ENCODE measurements at places on chromosomes 4 and X.
A peak's percentile ranks its signal among the peaks of the same experiment; 100 is the strongest.

DNA sequence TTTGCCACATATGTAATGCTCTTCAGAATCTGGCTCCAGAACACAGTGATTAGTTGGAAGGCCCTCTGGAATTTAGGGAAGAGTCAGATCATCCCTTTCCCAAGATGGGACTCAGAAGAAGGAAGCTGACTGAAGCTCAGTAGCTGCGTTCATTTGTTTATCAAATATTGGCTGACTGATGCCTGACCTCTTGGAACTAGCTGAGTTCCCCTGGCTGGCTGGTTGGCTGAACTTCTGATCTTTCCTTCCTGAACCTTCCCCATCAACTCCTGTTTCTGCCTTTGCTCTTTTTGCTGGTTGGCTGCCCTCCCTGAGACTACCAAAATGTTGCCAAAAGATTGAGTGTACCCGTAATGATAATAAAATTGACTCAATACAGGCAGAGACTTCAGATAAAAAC is 866.5 kb upstream of the INTU start:
- no peaks in the 10 kb centered on the region for H3K27me3 ChIP-seq
- DNase-seq: peak; percentile 75
- H3K36me3 ChIP-seq: no peaks in the 10 kb centered on the region
- H3K4me1 ChIP-seq: no peaks in the 10 kb centered on the region
- no peak overlapping the region for H3K27ac ChIP-seq
- no peak overlapping the region for H3K4me3 ChIP-seq

DNA sequence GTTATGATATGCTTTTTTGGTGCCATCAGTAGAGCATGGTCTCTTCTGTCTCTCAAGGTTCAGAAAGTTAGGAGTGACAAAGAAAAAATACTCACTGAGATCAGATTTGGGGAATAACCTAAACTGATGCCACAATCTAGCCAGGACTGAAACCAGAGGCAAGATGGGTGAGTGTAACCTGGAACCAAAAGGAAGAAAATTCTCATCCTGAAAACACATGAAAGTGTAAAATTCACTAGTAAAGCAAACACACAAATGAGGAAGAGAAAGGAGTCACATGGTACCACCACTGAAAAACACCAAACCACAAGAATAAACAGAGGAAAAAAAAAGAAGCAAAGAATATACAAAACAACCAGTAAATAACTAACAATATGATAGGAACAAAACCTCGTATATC is 96.4 kb downstream of the ANXA10 start:
- no peak overlapping the region for H3K4me3 ChIP-seq
- H3K27ac ChIP-seq: no peak overlapping the region
- peaks cover 4% of the 10 kb centered on the region for H3K4me1 ChIP-seq
- no peaks in the 10 kb centered on the region for H3K36me3 ChIP-seq
- DNase-seq: no peak

GRCh38 chrX:103817502-103817901 is 14.6 kb downstream of the RAB9B start:
- H3K36me3 ChIP-seq: no peaks in the 10 kb centered on the region
- no peak overlapping the region for H3K4me3 ChIP-seq
- no peaks in the 10 kb centered on the region for H3K4me1 ChIP-seq
- no peak for DNase-seq
- no peak overlapping the region for H3K27ac ChIP-seq

DNA sequence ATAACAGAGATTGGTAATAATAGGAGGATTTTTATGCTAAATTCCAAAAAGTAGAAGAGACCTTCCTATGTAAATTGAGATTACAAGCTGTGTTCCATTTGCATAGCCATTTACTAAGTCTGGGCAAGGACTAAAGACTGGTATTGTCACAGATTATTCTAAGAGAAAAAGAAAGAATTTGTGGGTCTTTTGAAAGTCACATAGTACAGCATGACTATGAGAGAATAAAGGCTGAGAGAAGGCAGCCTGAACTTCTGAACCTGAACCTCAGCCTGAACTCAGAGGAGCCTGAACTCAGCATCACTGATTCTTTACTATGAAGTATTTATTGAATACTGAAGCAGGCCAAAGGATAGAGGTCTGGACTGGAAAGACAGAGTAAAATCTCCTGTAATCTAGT is 297.5 kb downstream of the STPG2 start:
- no peak overlapping the region for H3K4me3 ChIP-seq
- no peaks in the 10 kb centered on the region for H3K27me3 ChIP-seq
- no peak for DNase-seq
- no peak overlapping the region for H3K27ac ChIP-seq

- no peaks in the 10 kb centered on the region for H3K36me3 ChIP-seq
- no peak overlapping the region for H3K4me3 ChIP-seq
- no peaks in the 10 kb centered on the region for H3K4me1 ChIP-seq
- no peak overlapping the region for H3K27ac ChIP-seq
Measured at GRCh38 chrX:139170526-139171173, 359.9 kb upstream of the F9 start.

DNA sequence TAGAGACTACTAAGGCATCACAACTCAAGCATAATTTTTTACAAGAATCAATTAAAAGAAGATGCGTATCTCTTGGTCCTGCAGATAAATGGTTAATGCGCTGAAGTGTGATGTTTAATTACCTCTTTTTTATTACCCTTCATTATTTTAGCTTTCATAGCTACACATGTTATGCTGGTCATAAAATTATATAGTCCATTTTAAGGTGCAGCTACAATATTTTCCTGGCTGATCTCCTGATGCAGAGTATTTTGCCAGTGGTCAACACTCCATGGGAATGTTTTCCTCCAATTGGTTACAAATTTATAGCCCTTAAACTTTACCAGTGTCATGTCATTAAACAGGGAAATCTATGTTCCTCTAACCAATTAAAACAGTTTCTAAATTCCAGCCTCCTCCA is 1617.2 kb downstream of the PCDH7 start:
- no peak for DNase-seq
- H3K4me1 ChIP-seq: no peaks in the 10 kb centered on the region
- H3K36me3 ChIP-seq: no peaks in the 10 kb centered on the region
- H3K27ac ChIP-seq: no peak overlapping the region

DNA sequence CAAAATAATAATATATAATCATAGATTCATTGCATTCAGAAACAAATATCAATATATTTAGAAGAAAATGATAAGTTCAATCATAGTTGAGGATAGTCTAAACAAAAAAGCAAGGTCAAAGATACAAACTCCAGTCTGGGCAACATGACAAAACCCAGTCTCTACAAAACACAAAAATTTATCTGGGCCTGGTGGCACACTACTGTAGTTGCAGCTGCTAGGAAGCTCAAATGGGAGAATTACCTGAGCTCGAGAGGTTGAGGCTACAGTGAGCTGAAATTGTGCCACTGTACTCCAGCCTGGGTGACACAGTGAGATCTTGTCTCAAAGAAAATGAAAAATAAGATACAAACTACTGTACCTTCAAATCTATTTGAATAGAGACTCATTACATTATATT is 52.7 kb upstream of the ANXA10 start:
- H3K27ac ChIP-seq: no peak overlapping the region
- no peak for DNase-seq
- no peaks in the 10 kb centered on the region for H3K4me1 ChIP-seq
- no peaks in the 10 kb centered on the region for H3K27me3 ChIP-seq

DNA sequence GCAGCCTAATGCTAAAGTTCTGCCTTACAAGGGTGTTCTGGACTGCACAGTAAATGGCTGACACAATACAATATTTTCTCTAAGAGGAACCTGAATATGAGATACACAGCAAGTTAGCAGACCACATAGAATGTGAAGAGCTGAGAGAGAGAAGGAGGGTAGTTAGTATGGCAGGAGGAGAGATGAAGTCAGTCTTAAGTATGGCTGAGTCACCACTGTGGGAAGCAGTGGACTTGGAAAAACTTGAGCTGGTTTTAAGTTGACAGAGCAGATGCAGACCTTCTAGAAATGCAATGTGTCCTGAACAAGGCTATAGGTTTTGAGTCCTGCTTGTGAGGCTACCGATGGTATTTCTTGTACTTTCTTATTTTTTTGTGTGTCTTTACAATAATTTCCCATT is 172.5 kb downstream of the SH2D1A start:
- no peak for DNase-seq
- H3K27ac ChIP-seq: no peak overlapping the region
- H3K36me3 ChIP-seq: no peaks in the 10 kb centered on the region
- H3K4me1 ChIP-seq: no peaks in the 10 kb centered on the region

- no peaks in the 10 kb centered on the region for H3K36me3 ChIP-seq
- H3K27me3 ChIP-seq: no peaks in the 10 kb centered on the region
- peaks cover 21% of the 10 kb centered on the region for H3K4me1 ChIP-seq
- peak; percentile 68 for DNase-seq
Measured at GRCh38 chr4:94974773-94975172, 217.0 kb downstream of the BMPR1B start.

Measured in osteoblast (primary cell).